ENCODE measurements at places on chromosomes 1 and 21. TPM values are rescaled to one million over a fixed set of nuclear protein-coding genes. Genes with fewer than 3 reads are reported as not detected.

Gene JAK1
- polyA plus RNA-seq = 69.1 TPM

Gene CD160
- 2.6 TPM for polyA plus RNA-seq

Gene ITLN1
- 452 TPM for polyA plus RNA-seq

Gene DOP1B
- 16.0 TPM for polyA plus RNA-seq

Gene DENND1B
- polyA plus RNA-seq = 10.9 TPM

Gene BSND
- polyA plus RNA-seq = not detected

Gene OR2AK2
- not detected for polyA plus RNA-seq

Gene FLG2
- 0.06 TPM for polyA plus RNA-seq

Gene CFAP141
- polyA plus RNA-seq = not detected

Gene RRAGC
- polyA plus RNA-seq = 28.6 TPM

Gene RBBP4
- 159 TPM for polyA plus RNA-seq

Gene MTARC2
- polyA plus RNA-seq = 93.5 TPM

Gene UBE2U
- polyA plus RNA-seq = 0.15 TPM

DNA sequence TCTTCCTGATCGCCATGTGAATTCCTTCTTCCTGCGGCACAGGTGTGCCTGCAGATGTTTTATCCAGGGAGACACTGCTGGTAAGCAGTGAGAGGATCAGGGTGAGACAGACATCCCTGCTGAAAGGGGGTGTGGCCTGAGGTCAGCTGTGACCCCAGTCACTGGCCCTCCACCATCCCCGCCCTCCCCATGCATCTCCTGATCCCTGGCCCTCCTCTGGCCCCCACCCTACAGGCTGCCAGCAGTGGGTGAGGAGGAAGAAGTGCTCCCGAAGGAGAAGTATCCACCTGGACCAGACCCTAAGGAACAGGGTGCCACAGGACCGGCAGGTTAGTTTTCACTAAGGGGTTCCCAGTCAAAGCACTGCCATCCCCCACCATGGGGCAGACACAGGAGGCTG, 85.3 kb downstream of the GLIS1 start:
- DNase-seq = no peak

GRCh38 chr1:231163830-231164427, 2.1 kb downstream of the TRIM67 start:
- no peak for DNase-seq

DNA sequence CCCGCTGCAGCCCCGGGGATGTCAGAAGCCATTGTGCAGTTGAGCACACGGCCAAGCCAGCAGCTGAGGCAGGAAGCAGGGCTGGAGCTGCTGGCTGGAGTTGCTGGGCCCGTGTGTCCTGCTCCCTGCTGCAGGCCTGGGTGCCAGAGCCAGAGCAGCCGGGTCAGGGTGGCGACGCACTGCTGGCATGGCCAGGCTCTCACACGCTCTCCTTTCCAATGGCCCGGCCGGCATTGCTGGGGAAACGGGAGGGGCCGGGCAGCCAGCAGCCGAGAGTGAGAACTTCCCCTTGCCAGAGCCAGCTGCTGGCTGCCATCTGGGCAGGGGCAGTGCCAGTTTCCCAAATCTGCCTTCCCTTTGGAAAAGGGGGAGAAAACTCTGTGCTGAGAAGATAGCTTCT, 82.4 kb upstream of the PROX1 start:
- no peak for DNase-seq

DNA sequence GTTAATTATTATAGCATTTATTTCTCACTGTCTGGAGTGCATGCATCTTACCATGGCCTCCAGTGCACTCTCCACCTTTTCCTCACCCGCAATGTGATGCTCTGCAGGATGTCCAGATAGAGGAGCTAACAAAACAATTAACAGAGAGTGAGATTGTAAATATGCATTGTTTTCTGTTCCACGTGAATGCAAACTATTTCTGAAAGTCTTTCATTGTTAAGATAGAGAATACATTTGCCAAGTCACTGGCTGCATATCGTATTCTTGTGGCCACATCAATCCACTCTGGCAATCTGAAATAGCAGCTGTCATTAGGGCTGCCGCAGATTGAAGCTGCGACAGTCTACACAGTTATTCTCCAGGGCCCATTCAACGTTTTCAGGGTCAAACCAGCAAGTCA, 143.8 kb downstream of the DUSP10 start:
- DNase-seq = no peak

DNA sequence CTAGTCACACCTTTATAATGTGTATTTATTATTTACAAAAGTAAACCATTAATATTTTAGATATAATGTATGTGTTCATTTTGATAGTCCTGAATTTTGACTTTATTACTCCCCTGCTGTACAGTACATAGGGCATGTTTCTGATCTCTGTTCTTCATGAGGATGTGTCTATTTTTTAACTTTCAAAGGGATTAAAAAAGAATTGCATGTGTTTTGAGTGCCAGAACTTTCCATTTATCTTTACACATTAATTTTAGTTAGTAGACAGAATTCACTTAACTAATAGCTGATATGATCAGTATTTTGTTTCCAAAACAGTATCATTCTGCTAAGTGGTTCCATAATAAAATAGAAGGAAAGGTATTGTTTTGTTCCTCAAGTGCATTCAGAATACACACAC, 3.1 kb downstream of the PBX1 start:
- no peak for DNase-seq

DNA sequence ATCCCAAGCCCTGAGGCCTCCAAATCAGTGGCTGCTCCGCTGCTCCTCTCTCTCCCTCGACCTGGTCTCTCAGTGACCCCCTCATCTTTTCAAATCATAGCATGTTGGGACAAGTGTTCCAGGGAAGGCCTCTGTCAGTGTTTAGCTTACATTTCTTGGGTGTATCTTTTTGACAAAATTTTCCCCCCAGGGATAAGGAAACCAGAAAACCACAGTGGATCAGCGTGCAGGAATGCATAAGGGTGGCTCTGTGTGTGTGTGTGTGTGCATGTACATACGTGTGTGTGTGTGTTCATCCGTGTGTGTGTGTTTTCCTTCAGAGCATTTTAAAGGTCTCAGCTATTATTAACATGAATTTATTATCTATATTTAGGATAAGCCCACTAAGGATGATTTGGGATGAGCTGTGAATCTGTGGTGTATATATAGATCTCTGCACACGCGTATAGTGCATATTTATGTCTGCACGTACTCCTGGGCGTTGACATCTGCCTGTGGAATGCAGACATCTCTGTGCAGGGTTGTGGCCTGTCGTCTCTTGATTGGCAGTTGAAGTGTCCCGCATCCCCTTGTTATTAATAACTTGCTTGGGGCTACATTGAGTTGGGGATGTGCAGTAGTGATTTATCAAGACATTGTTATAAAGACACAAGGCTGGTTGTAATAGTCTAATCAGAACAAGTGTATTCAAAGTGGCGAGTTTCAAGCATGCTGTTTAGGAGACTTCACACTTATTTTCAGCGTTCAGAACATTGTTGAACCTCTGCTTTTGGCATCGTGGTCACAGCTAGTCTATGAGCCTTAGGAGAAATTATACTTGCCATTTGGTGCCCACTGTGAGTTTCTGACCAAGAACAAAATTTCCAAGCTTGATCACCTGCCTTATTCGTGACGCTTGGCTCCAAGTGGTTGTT, 55.6 kb downstream of the GALNT2 start:
- no peak for DNase-seq

DNA sequence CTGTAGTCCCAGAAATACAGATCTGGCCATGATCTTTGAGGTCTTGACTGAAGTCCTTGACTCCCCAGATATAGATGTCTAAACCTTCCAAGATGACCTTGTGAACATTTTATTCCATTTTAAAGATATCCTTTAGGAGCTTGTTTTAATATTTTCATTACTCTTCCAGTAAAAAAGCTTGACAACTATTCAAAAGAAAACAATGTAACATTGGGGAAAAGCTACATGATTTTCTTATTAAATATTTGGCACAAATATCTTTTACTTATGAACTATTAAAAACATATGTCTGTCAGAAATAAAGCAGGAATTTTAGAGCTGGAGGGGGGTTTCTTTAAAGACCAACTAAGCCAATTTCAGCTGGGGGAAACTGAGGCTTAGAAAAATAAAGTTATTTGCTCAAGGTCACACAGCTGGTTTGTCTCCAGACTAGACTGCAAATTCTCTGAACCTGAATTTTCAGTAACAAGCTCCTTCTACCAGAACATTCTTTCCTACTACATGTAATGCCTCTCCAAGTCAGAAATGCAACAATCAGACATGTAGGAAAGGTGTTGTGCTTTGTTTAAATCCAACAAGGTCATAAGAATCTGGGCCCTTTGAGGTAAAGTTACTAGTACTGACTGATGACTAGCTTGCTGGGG, 67.0 kb upstream of the PTCH2 start:
- DNase-seq = no peak

DNA sequence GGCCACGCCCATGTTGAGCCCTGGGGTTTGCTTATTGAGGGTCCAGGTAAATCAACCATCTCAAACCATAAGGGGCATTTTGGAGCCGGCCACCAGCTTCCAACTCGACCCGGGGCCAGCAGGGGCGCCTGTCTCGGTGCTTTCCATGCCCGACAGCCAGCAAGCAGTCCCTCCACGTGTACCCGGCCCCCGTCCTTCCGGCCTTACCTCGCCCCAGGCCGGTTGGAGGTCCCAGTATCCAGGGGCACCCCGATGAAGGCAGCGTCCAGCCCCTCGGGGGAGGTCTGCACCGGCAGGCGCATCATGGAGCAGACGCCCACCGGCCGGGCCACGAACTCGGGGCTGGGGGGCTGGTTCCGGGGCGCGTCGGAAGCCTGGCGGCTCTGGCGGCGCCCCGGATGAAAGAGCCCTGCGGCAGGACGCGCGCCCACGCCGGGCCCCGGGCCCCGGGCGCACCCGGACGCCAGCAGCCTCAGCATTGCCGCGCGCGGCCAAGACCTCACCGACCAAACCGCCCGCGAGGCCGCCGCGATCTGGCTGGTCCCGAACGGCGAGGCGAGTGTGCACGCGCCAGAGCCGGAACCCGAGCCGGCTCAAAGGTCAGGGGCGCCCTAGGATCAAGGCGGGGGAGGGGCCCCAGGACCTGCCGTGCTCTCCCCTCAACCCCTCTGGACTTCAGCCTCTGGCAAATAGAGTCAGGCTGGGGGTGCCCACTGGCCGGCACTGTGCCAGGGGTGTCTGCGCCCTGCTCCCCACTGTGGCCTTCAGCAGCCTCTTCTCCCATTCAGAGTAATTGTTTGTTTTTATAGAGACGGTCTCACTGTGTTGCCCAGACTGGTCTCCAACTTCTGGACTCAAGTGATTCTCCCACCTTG, at the start of gene AGMAT:
AGMAT (minus strand) TSS at position 563 of the 875 bp plus-strand sequence; CDS start at position 479, 84 bp downstream.
- DNase-seq = peak; percentile 88

GRCh38 chr1:169387399-169387798, 19.4 kb downstream of the BLZF1 start:
- DNase-seq = peak; percentile 11

DNA sequence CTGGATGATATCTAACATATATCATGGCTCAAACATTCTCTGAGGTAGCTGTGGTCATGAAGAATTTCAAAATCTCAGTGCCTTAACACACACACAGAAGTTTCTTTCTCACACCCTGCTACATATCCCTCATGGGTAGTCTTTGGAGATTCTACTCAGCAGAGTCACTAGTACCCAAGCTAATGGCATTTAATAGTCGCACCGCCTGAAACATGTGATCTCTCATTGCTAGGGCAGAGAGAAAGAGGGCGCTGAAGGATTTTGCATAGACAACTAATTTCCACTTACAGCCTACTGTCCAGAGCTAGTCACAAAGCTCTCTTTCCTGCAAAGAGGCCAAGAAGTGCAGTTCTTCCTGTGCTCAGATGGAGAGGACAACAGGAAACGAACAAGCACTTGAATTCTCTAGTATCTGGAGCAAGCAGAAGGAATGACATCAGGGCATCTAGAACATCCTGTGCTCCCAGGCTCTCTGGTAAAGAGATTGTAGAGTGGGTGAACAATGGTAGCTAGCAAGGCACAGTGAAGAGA, 183.4 kb upstream of the PTBP2 start:
- peak; percentile 29 for DNase-seq

GRCh38 chr1:77015748-77016341, 148.6 kb downstream of the ST6GALNAC5 start:
- no peak for DNase-seq

DNA sequence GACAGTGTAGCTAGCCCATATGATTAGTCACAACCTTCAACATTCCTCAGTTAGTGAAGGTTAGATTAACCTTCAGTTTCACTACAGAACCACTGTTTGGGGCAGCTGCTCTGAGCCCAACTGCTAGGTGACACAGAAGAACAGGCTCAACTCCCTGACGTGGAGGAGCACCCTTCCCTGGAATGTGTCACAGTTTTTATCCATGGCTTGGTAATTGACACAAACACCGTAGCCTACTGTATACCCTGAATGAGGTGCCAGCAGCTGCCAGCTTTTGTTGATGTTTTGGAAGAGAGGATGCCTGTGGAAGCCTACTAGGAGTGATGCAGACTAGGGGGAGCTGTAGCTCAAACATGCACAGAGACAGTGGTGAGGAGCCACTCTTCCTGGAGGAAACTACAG, 56.6 kb upstream of the CR2 start:
- DNase-seq = no peak

- no peak for DNase-seq
Measured at GRCh38 chr1:36748466-36748865, 265.8 kb upstream of the CSF3R start.

DNA sequence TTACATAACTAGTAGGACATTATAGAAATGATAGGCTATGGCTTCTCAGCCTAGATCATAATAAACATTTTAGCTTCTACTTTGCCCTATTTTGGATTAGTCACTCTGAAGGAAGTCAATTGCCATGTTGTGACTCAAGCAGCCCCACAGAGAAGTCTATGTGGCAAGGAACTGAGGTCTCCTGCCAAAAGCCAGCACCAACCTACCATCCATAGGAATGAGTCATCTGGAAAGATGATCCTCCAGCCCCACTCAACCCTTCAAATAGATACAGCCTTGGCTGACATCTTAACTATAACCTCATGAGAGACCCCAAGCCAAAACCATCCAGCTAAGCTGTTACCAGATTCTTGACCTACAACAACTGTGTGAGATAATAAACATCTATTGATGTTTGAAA, 76.3 kb upstream of the BEND5 start:
- no peak for DNase-seq

- no peak for DNase-seq
Measured at GRCh38 chr21:37688952-37689659, 227.2 kb downstream of the KCNJ6 start.

- no peak for DNase-seq
Measured at GRCh38 chr21:28142697-28143096, 850.0 kb downstream of the LTN1 start.

DNA sequence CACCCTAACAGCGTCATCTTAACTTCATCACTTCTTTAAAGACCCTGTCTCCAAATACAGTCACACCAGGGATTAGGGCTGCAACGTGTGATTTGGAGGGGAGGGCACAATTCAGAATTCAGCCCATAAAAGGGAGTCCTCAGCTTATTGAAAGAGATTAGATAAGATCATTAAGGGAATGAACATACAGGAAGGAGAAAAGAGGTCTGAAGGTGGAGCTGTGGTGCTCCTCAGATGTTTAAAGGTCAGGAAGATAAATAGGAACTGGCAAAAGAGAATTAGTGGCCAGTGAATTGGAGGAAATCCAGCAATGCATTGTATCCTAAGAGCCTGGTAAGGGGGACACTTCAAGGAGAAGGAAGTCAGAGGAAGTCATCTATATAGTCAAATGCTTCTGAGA, 113.5 kb downstream of the PROX1 start:
- no peak for DNase-seq

GRCh38 chr1:91889717-91890459, 3.9 kb upstream of the TGFBR3 start:
- DNase-seq = no peak

GRCh38 chr1:98121646-98122045, 200.8 kb upstream of the DPYD start:
- DNase-seq = no peak

- DNase-seq = no peak
Measured at GRCh38 chr1:2984399-2985061, 36.7 kb upstream of the ACTRT2 start.
